ENCODE measurements at places on chromosomes 2 and 18.

GRCh38 chr2:26172871-26173775, at the start of gene GAREM2:
GAREM2 (plus strand) TSS chr2:26173088; CDS start chr2:26173221, 133 bp downstream.
- no peak for DNase-seq

GRCh38 chr2:108401800-108402199, 24.0 kb downstream of the SULT1C4 start:
- no peak for DNase-seq

GRCh38 chr2:69067866-69068265, 54.9 kb downstream of the ANTXR1 start:
- no peak for DNase-seq

GRCh38 chr2:171128461-171128860, 32.2 kb downstream of the TLK1 start:
- DNase-seq: no peak

DNA sequence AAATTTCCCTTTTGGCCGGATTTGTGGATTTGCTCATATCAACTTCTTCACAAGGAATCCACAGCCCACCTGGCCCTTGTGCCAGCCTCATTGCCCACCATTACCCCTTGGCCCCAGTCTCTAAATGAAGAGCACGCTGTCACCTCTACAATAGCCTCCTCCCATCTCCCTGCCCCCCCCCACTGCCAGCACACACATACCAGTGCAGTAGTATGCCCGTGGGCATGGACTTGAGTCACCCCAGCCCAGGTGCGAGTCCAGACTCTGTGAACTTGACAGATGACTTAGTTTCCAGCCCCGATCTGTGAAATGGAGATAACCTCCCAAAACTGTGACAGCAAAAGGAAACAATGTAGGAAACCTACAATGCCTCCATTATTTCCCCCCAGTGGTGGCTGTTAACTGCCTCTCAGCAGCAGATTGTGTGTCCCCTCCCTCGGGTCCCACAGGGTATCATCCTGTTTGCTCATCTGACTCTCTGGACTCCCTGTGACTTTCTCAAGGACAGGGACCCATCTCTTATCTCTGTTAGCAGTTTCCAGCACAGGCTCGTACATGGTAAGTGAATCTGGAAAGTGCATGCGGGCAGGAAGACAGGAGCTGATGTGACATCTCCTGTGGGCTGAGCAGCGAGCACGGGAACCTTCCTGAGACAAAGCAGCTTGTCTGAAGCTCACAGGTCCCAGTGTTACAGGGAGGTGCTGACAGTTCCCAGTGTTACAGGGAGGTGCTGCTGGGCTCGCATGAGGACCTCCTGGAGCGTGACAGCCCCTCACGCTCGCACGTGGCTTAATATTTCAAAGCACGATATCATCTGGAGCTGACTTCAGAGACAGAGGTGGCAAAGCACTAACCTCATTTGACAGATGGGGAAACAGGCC, 4.2 kb upstream of the TMEM185B start:
- DNase-seq: no peak

DNA sequence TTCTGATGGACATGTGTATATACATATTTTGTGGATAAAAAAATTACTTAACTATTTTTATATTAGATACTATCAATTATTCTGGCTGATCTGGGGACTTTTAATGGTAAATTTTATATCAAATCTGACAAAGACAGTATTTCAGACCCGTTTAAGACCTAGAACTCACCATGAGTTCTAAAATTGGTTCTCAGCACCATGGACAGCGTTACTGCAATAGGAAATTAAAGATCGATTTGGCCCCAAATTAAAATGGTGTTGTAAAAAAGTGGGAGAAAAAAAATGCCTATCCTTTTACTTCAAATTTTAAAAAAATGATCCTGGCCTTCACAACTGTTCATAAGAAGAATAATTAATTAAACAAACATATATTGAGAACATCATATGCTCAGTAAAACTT, 919 bp upstream of the SCN2A start:
- DNase-seq: no peak

- no peak for DNase-seq
Observed at GRCh38 chr18:66833646-66834045, 229.8 kb upstream of the CDH19 start.

DNA sequence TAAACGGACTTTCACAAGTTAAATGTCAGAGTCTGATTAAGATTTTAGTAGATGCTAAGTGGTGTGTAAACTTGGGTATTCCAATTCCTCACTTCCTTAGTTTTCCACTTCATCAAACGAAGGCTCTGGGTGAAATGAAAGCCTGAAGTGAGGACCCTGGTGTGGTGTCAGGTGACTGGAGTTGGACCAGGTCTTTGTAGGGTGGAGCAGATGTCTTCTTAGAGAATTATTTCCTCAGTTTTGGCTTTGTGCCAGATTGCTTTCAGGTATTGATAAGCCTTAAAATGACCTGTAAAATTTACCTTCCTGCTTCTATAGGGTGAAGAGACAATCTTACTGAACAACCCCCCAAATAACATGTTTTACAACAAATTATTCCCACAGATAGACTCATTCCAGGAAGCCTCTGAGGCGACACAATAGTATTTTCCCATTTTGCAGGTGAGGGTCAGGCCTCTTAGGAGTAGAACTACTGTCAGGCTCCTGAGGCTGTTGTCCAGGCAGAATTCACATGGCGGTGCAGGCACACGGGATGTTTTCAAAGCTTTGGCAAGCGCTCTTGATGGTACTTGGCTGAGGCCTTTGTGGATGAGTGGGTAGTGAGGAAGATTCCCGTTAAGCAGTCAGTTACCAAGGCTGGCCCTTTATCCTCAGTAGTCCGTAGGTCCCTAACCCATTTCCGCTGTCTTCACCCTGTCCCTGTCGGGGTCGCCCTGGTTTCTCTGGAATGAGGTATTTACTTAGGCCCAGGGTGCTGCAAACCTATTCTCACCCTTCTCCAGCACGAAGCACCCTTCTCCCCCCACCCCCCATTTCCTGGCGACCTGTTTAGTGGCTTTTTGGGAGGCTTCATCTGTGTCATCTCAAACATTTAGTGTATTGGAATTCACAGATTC, 6.6 kb downstream of the RPS7 start:
- no peak for DNase-seq

DNA sequence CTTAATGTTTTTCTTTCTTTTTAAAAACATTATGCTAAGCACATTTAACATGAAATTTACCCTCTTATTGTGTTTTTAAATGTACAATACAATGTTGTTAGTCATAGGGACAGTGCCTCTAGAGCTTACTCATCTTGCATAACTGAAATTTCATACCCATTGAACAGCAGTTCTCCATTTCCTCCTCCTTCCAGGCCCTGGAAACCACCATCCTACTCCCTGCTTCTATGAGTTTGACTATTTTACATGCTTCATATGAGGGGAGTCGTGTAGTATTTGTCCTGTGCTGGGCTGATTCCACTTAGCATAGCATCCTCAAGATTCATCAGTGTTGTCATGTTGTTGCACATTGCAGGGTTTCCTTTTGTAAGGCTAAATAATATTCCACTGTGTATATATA, 92.6 kb downstream of the SPATS2L start:
- no peak for DNase-seq

- no peak for DNase-seq
Observed at GRCh38 chr2:221600388-221600787, 28.3 kb upstream of the EPHA4 start.

GRCh38 chr18:21012308-21012707, 99.3 kb downstream of the ROCK1 start:
- DNase-seq: no peak

DNA sequence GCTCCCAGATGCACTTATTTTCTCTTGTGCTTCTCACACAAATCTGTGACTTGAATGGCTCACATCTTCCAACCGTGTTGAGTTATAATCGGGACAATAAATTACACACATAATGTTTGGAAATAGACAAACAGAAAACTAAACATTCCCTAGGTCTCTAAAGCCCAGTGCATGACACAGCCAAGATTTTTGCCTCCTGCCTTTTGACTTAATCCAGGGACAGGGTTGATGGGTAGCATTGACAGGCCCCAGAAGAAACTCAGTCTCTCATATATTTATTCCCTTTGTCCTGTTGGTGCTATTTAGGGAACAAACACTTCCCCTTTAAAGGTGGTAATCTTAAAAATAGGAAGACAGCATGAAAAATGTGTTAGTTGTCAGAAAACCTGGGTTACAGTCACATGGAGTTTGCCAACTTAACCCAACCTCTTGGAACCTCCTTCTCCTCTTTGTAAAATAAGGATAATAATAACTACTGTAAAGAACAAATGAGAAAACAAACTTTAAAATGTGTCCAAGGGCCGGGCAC, 24.0 kb upstream of the ARPC2 start:
- no peak for DNase-seq

GRCh38 chr2:226881287-226881686, 45.4 kb downstream of the RHBDD1 start:
- no peak for DNase-seq

DNA sequence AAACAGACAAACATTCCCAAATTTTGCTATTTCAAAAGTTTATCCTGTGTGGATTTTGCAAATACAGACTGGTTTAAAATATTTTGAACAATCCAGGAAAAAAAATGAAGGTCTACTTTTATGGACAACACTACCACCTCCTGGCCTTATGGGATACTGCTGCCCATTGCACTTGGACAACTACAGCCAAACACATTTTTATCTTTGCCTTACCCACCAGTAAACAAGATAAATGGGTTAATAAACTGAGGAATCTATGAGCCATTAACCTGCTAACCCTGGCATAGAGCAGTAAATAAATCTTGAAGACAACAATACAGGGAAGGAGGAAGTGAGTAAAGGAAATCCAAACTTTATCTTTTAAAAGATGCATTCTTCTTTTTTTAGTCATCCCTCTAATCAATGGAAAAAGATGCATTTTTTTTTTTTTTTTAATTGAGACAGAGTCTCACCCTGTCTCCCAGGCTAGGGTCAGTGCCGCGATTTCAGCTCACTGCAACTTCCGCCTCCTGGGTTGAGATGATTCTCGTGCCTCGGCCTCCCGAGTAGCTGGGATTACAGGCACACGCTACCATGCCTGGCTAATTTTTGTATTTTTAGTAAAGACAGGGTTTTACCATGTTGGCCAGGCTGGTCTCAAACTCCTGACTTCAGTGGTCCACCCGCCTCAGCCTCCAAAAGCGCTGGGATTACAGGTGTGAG, 2.1 kb upstream of the SPIRE1 start:
- DNase-seq: peak; percentile 75

DNA sequence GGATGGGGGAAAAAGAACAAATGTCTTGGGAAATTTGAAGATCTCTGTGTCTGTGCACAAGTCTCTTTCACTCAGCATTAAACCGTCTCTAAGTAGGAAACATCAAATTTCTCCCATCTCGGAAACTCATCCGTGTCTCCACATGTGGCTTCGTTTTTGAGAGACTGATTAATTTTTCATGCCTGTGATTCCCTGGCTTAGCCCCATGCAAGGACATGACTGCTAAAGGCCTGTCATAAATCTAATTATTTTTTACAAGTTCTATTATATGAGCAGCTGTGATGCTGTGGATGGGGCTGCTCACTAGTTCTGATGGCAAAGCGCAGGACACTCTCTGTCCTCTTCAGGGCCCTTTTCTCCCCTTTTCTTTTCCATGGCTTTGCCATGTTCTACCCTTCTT, 129.1 kb downstream of the RGPD3 start:
- DNase-seq: no peak

- no peak for DNase-seq
Observed at GRCh38 chr2:62506421-62506750, 391 bp upstream of the TMEM17 start.

DNA sequence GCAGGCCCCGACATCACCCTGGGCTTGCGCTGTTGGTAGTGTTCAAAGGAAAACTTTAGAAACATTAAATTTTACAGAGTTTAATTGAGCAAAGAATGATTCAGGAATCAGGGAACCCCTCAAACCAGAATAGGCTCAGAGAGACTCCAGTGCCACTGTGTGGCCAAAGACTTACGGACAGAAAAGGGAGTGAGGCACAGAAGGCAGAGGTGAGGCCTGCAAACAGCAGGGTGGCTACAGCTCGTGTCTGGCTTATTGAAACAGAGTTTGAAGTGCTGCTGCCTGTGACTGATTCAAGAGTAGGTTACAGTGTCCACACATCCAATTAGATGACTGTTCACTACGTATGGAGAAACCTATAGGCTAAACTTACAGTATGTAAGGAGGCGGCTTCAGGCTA, 2.4 kb upstream of the CTDP1 start:
- no peak for DNase-seq

DNA sequence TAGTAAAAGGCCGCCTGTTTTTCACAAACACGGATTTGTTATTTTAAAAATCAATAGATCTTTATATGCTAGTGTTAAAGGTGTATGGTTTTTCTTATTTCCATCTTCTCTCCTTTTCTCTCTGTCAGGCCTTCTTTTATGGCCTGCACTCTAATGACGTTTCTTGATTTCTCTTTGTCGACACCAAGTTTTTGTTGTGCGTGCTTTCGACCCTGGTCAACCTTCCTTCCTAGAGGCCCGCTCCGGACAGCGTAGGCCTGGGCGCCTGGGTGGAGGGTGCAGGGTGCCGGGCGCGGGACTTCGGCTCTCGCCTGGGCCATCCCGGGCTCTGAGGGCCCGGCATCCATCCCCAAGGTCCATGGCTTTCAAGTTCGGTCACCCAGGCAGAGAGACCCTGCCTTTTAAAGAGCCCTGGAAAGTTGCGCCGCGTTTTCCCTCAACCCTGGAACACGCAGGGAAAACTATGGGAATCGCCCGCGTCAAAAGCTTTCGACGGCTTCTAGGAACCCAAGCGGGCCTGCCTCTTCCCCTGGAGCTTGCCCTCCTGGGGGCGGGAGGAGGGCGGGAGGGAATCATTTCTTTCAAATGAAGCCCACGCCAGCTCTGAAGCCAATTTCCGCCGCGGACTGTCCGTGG, 4.1 kb upstream of the SATB2 start:
- DNase-seq: no peak

- no peak for DNase-seq
Observed at GRCh38 chr2:129354631-129355030, 624.8 kb upstream of the RAB6C start.

DNA sequence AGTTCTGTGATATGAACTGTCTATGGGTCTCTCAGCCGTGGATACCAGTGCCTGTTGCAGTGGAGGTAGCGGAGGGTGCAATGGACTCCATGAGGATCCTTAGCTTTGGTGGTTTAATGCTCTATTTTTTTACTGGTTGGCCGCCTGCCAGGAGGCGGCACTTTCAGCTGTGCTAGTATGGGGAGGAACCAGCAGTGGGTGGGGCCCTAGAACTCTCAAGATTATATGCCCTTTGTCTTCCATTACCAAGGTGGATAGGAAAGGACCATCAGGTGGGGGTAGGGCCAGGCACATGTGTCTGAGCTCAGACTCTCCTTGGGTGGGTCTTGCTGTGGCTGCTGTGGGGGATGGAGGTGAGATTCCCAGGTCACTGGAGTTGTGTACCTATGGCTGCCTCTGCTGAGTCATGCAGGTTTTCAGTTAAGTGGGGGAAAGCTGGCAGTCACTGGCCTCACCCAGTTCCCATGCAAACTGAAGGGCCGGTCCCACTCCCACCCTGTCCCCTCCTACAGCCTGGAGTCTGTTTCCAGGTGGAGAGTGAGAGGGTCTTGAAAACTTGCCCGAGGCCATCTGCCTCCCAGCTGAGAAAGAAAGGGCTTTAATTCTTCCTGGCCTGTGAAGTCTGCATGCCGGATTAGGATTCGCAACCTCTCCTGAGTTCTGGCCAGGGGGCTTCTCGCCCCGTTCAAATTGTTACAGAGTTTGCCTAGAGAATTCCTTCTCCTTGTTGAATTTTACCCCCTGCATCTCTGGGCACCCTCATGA, 14.5 kb downstream of the KCNS3 start:
- DNase-seq: no peak

All from midbrain (tissue), 1 donor.